ENCODE measurements at places on chromosomes 7 and 10. TPM values are rescaled to one million over a fixed set of nuclear protein-coding genes. Genes with fewer than 3 reads are reported as not detected.

ST8SIA6 gene
- total RNA-seq = 0.25 TPM

SUN3 gene
- not detected for total RNA-seq

DNA sequence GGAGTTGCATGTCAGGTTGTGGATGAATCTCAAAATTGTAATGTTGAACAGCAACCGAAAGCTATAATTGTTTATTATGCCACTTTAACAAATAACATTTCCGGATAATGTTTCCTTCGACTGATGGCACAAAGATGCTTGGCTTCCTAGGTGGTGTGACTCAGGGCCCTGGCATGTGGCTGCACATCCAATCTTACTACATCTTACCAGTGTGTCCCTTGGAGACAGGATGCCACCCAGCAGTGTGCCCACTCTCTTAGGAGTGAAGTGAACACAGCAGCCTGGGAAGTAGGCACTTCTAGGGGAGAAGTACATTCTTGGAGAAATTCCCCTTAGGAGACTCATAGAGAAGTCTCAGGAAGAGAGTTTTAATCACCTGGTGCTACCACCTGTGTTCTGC lies 33.0 kb upstream of the GPR26 start:
- DNase-seq = no peak

KNDC1 gene
- total RNA-seq = not detected

CRHR2 gene
- total RNA-seq = not detected

GRCh38 chr10:47047577-47048525 lies 136.6 kb downstream of the PTPN20 start:
- DNase-seq = peak; percentile 45

- DNase-seq = no peak
These were observed 181.0 kb upstream of the TMEM106B start for GRCh38 chr7:12030116-12030515.

GRCh38 chr7:70630818-70631457 lies 501.0 kb upstream of the GALNT17 start:
- no peak for DNase-seq

GJD4 gene
- total RNA-seq = not detected

GRCh38 chr7:106140406-106141173 lies 28.5 kb upstream of the SYPL1 start:
- DNase-seq = no peak

TYW1B gene
- total RNA-seq = 1.4 TPM

DNA sequence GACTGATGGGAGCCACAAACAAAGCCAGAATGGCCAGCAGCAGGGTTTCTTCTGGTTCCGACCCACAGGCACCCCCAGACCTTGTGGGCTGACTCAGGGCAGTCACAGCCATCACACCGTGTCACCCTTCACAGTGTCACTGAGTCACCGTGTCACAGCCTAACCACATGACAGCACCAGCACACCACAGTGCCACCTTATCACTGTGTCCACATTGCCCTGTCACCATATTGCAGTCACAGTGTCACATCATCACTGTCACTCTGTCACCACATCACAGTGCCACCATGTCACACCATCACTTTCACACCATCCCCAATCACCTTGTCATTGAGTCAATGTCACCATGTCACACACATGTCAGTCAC lies 77.0 kb downstream of the OAT start:
- no peak for DNase-seq

DNA sequence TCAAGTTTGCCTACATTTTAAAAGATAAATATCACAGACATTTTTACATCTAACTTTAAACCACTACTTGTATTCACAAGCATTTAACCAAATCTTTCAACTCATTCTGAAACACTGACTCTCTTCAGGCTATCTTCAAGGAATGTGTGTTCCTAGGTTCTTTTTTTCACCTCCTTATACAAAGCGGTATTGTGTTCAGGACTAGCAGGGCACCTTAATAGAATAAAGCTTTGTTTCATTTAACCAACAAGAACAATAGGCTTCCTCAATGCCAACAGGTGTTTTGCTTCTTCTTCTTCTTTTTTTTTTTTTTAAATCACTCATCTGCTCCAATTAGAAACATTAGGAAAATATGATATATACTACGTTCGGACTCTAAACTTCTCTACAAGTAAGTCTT lies 212.9 kb upstream of the SEMA3E start:
- DNase-seq = no peak

GRCh38 chr10:48253970-48254657 lies 20.4 kb downstream of the FRMPD2 start:
- DNase-seq = peak; percentile 90

DNA sequence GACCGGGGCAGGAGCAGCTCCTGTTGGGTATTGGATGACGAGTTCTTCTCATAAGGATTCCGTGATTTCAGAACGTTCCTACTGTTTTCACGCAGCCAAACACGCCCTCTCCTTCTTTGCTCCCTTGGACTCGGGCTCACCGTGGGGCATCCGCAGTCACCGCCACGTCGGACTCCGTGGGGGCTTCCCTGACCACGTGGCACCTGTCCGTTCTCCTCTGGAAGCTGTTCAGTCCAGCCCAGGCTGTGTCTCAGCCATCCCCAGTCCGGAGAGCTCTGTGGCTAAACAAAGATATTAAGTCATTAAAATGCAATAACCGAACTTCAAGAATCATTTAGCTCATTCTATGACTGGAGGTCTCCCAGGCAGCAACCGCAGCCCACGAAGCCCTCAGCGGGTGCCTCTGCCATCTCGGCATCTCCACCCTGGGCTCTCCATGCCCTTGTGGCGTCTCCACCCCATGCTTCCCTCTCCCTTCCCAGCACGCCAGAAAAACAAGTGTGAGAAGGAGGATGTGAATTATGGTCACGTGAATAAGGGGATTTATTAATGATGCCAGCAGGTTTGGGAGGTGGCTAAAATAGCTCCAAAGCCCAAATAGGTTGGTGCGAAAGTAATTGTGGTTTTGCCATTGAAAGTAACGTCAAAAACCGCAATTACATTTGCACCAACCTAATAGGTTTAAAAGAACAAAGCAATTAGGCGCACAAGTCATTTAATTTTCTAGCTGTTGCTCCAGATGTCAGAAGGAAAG lies 224.6 kb upstream of the PPP2R2D start:
- DNase-seq = no peak

GRCh38 chr7:108016841-108017775 lies 14.1 kb upstream of the LAMB1 start:
- DNase-seq = no peak

C10orf105 gene
- not detected for total RNA-seq

- peak; percentile 20 for DNase-seq
These were observed 2.2 kb downstream of the KLHL7 start for GRCh38 chr7:23107781-23108180.

THSD7A gene
- 15.8 TPM for total RNA-seq

DNA sequence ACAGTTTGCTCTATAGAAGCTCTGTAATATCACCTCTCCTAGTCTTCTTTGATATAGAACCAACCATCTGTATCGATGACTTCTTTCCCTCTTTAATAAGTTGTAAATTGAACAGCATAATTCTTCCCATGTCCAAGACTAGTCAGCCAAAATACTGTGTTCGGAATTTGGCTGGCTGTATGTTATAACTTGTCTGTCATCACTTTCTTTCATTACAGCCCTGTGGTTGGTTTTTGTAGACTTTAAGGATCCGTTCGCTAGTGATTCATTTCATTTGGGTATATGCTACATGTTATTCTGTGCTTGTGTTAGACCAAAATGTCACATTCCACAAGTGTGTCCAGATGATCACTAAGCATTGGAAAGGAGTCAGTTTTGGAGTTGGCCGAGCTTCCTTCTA lies 155.4 kb upstream of the ITGB1 start:
- no peak for DNase-seq

- DNase-seq = no peak
These were observed 48.8 kb downstream of the DAGLB start for GRCh38 chr7:6398943-6399342.

- DNase-seq = no peak
These were observed 162.2 kb downstream of the RAPGEF5 start for GRCh38 chr7:22194658-22195273.

DNA sequence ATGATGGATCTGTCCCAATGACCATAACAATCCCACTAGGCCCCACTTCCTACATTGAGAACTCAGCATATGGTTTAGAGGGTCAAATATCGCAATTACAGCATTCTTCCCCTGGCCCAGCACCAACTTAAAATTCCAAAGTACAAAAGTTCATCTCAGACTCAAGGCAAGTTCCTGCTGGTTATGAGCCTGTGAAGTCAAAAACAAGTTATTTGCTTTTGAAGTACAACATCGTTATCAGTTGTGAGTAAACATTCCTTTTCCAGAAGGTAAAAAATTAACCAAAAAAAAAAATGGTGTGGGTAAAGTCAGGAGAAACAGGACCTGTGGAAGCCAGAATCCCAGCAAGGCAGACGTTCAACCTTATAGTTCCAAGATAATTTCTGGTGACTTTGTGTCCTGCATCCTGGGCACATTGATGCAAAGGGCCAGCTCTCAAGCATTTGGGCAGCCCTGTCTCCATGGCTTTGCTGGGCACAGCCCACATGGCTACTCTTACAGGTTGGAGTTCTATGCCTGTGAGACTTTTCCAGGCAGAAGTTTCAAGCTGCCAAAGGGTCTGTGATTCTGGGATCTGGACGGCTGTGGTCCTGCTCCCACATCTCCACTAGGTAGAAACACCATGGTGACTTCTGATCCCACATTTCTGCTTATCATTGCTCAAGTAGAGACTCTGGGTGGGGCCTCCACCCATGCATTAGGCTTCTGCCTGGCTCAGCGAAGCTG lies 37.5 kb downstream of the AKR1C8 start:
- no peak for DNase-seq

MACC1 gene
- not detected for total RNA-seq

CDK14 gene
- total RNA-seq = 1.2 TPM
